ENCODE measurements at places on chromosomes 6 and 20.

GRCh38 chr6:72702421-72702820 lies 80.6 kb downstream of the KCNQ5 start:
- H3K27me3 ChIP-seq = no peaks in the 10 kb centered on the region
- H3K4me1 ChIP-seq = no peaks in the 10 kb centered on the region
- no peaks in the 10 kb centered on the region for H3K36me3 ChIP-seq
- no peak for DNase-seq
- H3K27ac ChIP-seq = no peak overlapping the region

DNA sequence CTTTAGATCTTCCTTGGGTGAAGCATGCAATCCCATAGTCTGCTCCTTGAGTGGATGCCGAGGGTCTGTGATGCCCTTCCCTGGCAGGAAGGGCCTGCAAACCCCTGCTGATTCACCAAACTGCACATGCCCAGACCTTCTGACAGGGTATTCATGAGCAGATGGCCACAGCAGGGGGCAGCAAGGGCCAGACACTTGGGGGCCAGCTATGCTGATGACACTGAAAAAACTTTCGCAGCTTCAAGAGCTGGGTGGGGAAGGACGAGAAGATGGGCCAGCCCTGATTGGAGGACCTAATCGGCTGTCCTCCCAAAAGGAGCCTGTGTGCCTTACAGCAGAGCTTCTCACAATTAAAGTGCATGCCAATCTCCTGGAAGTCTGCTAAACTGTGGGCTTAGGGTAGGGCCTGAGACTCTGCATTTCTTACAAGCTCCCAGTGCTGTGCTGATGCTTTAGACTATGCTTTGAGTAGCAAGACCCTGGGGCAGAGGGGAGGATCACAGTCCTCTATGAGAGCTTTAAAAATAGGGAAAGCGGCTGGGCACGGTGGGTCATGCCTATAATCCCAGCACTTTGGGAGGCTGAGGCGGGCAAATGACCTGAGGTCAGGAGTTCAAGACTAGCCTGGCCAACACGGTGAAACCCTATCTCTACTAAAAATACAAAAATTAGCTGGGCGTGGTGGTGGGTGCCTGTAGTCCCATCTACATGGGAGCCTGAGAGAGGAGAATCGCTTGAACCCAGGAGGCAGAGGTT lies 15.2 kb upstream of the GDAP1L1 start:
- H3K36me3 ChIP-seq = peaks cover 5% of the 10 kb centered on the region
- H3K4me3 ChIP-seq = no peak overlapping the region
- no peak overlapping the region for H3K27ac ChIP-seq

GRCh38 chr6:29826271-29826670 lies 1.4 kb upstream of the HLA-G start:
- no peaks in the 10 kb centered on the region for H3K36me3 ChIP-seq
- no peak for DNase-seq
- peaks cover 8% of the 10 kb centered on the region for H3K4me1 ChIP-seq
- H3K27me3 ChIP-seq = no peaks in the 10 kb centered on the region

DNA sequence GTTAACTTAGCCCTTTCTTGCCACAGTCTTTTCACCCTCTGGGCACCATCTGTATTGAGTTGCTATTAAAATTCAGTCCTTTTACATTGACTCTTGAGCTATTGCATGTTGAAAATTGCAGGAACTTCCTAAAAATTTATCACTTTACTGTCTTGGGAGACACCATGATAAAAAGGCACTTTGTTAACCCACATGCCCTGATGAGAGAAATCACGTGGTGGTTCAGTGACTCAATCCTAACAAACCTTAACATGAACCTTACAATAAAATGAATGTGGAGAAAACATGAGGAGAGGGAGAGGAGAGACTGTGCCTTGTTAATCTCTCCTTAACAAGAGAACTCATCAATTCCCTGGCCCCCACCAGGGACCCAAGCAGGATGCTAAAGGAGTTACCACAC lies 30.8 kb downstream of the GSTA4 start:
- H3K36me3 ChIP-seq = no peaks in the 10 kb centered on the region
- H3K4me1 ChIP-seq = no peaks in the 10 kb centered on the region

DNA sequence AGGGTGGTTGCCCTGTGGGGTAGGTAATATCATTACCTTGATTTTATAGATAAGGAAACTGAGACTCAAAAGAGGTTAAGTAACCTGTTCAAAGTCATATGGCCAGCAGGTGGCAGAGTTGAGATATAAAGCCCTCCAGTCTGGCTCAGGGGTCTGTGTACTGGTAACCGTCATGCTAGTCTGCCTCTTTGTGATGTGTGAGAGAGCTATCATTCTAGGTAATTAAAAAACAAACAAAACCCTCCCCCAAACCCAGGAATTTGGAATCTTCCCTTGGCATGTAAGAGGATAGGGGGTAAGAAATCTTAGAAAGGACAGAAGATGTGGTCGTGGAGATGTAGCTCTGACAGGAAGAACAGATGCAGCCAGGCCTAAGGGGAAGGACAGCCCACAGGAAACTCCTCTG lies 206.0 kb downstream of the CDC5L start:
- H3K27ac ChIP-seq = peak overlapping the region; percentile 35
- H3K4me3 ChIP-seq = no peak overlapping the region
- peaks cover 18% of the 10 kb centered on the region for H3K27me3 ChIP-seq
- peak; percentile 68 for DNase-seq
- no peaks in the 10 kb centered on the region for H3K4me1 ChIP-seq

DNA sequence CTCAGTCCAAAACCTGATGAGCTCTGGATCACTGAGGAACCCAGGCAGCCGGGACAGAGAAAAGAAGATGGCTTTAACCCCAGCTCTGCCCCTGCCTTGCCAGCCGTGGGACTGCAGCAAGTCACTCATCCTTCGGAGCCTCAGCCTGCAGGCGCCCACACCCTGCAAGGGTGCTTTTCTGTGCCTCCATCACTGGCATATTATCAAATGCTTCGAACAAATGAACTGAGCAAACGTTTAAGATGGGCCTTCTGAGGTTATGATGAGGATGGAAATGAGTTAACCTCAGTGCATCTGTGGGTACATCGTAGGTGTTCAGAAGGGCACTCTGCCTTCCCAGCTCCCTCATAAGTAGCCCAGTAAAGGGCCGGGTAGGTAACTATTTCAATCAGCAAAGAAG lies 79.0 kb downstream of the NFATC2 start:
- DNase-seq = no peak
- H3K36me3 ChIP-seq = no peaks in the 10 kb centered on the region
- no peaks in the 10 kb centered on the region for H3K4me1 ChIP-seq
- H3K27ac ChIP-seq = no peak overlapping the region
- no peak overlapping the region for H3K4me3 ChIP-seq

DNA sequence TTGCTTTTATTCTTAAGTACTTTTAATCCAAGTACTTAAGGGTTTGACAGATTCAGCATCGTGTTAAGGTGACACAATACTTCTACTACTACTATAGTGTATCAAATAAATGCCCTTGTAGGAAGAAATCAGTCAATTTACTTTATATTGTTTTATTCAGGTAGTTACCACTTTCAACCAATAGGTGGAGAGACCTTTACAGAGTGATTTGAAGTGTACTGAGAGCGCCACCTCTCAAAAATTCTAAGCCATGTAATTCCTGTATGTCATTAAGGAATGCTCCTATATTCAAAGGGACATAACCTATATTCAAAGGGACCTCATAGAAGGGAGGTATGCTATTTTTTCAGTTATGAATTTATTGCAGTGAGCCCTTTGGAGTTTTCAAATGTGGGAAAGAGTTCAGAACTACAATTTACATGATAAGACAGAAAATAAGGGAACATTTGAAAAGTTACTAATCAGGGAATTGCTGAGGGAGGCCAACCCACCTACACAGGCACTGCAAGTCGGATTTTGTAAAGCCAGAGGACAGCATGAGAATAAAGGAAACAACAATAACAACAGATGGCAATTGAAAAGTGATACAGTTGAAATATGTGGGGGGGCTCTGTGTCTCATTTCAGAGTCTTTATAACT lies 955.6 kb downstream of the TBC1D32 start:
- H3K4me1 ChIP-seq = no peaks in the 10 kb centered on the region
- H3K36me3 ChIP-seq = no peaks in the 10 kb centered on the region
- H3K4me3 ChIP-seq = no peak overlapping the region

GRCh38 chr6:170116636-170117035 lies 174.2 kb downstream of the DLL1 start:
- no peak for DNase-seq
- H3K4me3 ChIP-seq = no peak overlapping the region
- no peaks in the 10 kb centered on the region for H3K4me1 ChIP-seq
- H3K27me3 ChIP-seq = peaks cover 25% of the 10 kb centered on the region
- no peaks in the 10 kb centered on the region for H3K36me3 ChIP-seq

DNA sequence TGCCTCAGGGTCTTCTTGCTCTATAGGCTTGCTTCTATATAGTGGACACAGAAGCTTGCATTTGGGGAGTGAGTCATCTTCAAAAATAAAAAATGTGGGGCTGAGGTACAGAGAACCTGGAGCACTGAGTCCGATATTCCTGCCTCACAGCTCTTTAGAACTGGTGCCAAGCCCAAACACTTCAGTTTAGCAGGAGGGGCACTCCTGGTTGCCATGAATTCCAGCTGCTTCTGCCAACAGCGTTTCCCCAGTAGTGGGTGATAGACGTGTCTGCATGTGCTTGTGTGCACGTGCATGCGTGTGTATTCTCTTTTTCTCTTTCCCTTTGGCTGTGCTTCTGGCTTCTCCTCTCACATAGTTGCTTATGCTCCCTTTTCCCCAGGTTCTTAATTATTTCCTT lies 11.9 kb downstream of the DNPH1 start:
- H3K27ac ChIP-seq = no peak overlapping the region
- H3K4me3 ChIP-seq = no peak overlapping the region
- peaks cover 47% of the 10 kb centered on the region for H3K36me3 ChIP-seq
- peaks cover 12% of the 10 kb centered on the region for H3K4me1 ChIP-seq

GRCh38 chr6:111747829-111748228 lies 125.4 kb downstream of the FYN start:
- no peaks in the 10 kb centered on the region for H3K27me3 ChIP-seq
- no peak overlapping the region for H3K4me3 ChIP-seq
- no peaks in the 10 kb centered on the region for H3K36me3 ChIP-seq
- peaks cover 8% of the 10 kb centered on the region for H3K4me1 ChIP-seq
- H3K27ac ChIP-seq = no peak overlapping the region
- no peak for DNase-seq

DNA sequence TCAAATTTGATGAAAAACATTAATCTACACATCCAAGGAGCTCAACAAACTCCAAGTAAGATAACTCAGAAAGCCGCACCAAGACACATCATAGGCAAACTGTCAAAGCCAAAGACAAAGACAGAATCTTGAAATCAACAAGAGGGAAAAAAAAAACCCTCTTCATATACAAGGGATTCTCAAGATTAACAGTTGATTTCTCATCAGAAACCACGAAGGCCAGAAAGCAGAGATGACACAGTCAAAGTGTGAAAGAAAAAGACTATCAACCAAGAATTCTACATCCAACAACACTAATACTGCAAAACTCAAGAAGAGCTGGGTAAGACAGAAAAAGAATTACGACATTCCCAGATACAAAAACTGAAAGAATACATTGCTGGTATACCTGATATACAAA lies 73.8 kb downstream of the CDK19 start:
- H3K27ac ChIP-seq = no peak overlapping the region
- DNase-seq = no peak
- no peak overlapping the region for H3K4me3 ChIP-seq
- peaks cover 18% of the 10 kb centered on the region for H3K36me3 ChIP-seq
- H3K27me3 ChIP-seq = no peaks in the 10 kb centered on the region

GRCh38 chr20:20452254-20452676 lies 84.4 kb downstream of the INSM1 start:
- H3K4me3 ChIP-seq = no peak overlapping the region
- H3K36me3 ChIP-seq = peaks cover 11% of the 10 kb centered on the region
- DNase-seq = peak; percentile 68
- H3K27me3 ChIP-seq = no peaks in the 10 kb centered on the region
- H3K4me1 ChIP-seq = peaks cover 8% of the 10 kb centered on the region

GRCh38 chr6:126880964-126881363 lies 237.5 kb upstream of the RSPO3 start:
- no peak overlapping the region for H3K4me3 ChIP-seq
- no peaks in the 10 kb centered on the region for H3K4me1 ChIP-seq
- peaks cover 69% of the 10 kb centered on the region for H3K27me3 ChIP-seq
- no peak overlapping the region for H3K27ac ChIP-seq

DNA sequence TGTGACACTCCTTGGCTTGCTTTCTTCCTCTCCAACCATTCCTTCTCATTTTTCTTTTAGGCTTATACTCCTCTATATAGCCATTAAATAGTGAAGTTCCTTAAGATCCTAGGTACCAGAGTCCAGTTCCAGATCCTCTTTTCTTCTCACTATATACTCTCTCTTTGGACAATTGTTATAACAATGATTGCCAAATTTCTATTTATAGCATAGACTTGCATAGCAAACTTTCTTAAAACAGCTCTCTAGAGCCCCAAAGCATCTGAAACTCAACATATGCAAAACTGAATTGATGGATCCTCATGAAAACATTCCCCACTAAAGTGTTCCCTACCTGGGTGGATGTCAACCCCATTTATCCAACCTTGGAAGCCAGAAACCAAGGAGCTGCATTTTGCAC lies 13.4 kb downstream of the PHIP start:
- no peak overlapping the region for H3K4me3 ChIP-seq
- H3K27me3 ChIP-seq = no peaks in the 10 kb centered on the region
- DNase-seq = no peak
- H3K4me1 ChIP-seq = no peaks in the 10 kb centered on the region
- H3K36me3 ChIP-seq = peaks cover 24% of the 10 kb centered on the region

DNA sequence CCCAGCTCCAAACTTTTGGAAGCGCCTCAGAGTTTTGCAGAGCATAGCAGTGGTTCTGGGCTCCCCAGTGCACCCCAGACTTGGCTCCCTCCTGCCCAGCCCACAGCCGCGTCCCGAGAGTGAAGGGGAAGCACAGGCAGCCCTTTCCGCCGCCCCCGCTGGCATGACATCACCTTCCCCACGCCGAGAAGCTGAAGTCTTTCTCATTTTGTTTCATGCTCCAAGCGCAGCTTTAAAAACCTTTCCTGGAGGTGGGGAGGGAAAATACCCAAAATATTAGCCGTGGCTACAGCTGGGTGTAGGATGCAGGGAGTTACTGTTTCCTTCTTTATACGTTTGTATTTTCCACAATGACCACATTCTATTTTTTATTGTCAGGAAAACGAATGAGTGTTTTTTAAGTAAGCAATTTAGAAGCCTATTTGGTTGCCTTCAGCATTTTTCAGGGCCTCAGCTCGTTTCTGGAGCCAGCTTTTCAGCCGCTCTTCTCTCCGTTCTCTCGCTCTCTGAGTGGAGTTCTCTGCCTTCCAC lies 72.9 kb downstream of the SNX5 start:
- no peaks in the 10 kb centered on the region for H3K36me3 ChIP-seq
- H3K4me3 ChIP-seq = no peak overlapping the region
- H3K27ac ChIP-seq = no peak overlapping the region
- no peak for DNase-seq
